ENCODE measurements at places on chromosomes 5 and 9. TPM values are rescaled to one million over a fixed set of nuclear protein-coding genes. Genes with fewer than 3 reads are reported as not detected.

- no peak overlapping the region for H3K27ac ChIP-seq
- no peaks in the 10 kb centered on the region for H3K36me3 ChIP-seq
- H3K27me3 ChIP-seq = no peaks in the 10 kb centered on the region
- H3K4me1 ChIP-seq = no peaks in the 10 kb centered on the region
- DNase-seq = no peak
- no peak overlapping the region for H3K4me3 ChIP-seq
These were observed 23.9 kb upstream of the PPP2R2B start for GRCh38 chr5:146902471-146902870.

DNA sequence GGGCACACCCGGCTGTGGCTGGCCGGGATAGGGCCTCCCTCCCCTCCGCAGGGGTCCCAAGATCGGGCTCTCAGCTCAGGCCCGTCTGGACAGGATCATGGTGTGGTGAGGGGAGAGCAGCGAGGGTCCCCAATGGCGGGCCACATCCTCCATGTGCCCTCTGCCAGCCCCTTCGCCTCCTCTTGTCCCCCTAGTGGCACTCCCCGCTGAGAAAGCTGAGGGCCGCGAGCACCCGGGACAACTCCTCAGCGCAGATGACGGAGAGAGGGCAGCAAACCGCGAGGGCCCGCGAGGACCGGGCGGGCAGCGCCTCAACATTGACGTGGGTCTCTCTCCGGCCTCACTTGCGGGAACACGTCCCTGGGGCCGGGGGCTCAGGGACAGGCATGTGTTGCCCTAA lies 24.6 kb downstream of the NKD2 start:
- H3K27me3 ChIP-seq = no peaks in the 10 kb centered on the region
- H3K36me3 ChIP-seq = no peaks in the 10 kb centered on the region
- no peak overlapping the region for H3K4me3 ChIP-seq
- H3K4me1 ChIP-seq = no peaks in the 10 kb centered on the region
- no peak overlapping the region for H3K27ac ChIP-seq

- H3K36me3 ChIP-seq = peaks cover 4% of the 10 kb centered on the region
- peaks cover 22% of the 10 kb centered on the region for H3K4me1 ChIP-seq
- H3K27ac ChIP-seq = no peak overlapping the region
- no peak overlapping the region for H3K4me3 ChIP-seq
- DNase-seq = no peak
- H3K27me3 ChIP-seq = no peaks in the 10 kb centered on the region
These were observed 106.1 kb downstream of the UBAP2 start for GRCh38 chr9:33942471-33943083.

DNA sequence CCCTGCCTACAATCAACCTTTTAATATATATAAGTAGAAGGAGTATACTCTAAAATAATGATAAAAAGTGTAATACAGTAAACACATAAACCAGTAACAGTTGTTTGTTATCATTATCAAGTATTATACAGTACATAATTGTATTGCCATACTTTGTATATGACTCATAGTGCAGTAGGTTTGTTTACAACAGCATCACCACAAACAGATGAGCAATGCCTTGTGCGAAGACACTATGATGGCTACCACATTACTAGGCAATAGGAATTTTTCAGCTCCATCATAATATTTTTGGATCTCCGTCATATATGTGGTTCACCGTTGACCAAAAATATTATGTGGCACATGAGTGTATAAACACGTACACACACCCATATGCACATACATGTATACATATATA lies 69.7 kb upstream of the APC start:
- H3K36me3 ChIP-seq = no peaks in the 10 kb centered on the region
- no peaks in the 10 kb centered on the region for H3K27me3 ChIP-seq
- DNase-seq = no peak
- H3K4me1 ChIP-seq = no peaks in the 10 kb centered on the region
- no peak overlapping the region for H3K27ac ChIP-seq

- H3K27ac ChIP-seq = no peak overlapping the region
- H3K36me3 ChIP-seq = no peaks in the 10 kb centered on the region
- H3K4me3 ChIP-seq = no peak overlapping the region
- no peaks in the 10 kb centered on the region for H3K4me1 ChIP-seq
- no peak for DNase-seq
These were observed 363.2 kb upstream of the MPDZ start for GRCh38 chr9:13642646-13643045.

- no peak overlapping the region for H3K4me3 ChIP-seq
- H3K27me3 ChIP-seq = no peaks in the 10 kb centered on the region
- H3K36me3 ChIP-seq = no peaks in the 10 kb centered on the region
- H3K27ac ChIP-seq = no peak overlapping the region
- H3K4me1 ChIP-seq = no peaks in the 10 kb centered on the region
These were observed 263.4 kb downstream of the GRIA1 start for GRCh38 chr5:153753645-153754432.

DNA sequence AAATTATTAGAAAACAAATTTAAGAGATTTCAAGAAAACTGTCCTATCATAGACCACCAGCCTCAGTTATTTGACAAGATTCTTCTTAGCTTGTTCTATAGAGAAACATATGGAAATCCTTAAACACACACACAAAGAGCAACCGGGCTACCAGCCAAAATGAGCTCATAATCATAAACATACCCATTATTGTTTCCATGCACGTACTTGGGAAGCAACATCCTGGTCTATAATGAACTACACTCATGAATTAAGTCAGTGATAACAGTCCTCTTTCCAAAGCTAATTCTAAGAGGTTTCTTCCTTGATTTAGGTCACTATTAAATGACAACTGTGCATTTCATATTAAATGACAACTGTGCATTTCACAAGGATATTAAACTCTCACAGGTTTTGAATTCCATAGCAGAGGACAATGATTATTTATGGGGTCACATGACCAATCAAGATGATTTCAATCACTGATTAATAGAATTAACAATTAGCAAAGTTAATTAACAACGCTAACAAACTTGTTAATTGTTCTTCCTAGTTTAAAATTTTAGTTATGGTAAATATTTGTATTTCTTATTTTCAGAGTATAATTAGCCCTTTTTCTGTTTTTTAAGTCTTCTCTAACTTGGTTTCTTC lies 77.0 kb downstream of the OXCT1 start:
- H3K27ac ChIP-seq = no peak overlapping the region
- H3K36me3 ChIP-seq = no peaks in the 10 kb centered on the region
- H3K4me1 ChIP-seq = peaks cover 18% of the 10 kb centered on the region
- no peak overlapping the region for H3K4me3 ChIP-seq
- DNase-seq = no peak
- no peaks in the 10 kb centered on the region for H3K27me3 ChIP-seq

DNA sequence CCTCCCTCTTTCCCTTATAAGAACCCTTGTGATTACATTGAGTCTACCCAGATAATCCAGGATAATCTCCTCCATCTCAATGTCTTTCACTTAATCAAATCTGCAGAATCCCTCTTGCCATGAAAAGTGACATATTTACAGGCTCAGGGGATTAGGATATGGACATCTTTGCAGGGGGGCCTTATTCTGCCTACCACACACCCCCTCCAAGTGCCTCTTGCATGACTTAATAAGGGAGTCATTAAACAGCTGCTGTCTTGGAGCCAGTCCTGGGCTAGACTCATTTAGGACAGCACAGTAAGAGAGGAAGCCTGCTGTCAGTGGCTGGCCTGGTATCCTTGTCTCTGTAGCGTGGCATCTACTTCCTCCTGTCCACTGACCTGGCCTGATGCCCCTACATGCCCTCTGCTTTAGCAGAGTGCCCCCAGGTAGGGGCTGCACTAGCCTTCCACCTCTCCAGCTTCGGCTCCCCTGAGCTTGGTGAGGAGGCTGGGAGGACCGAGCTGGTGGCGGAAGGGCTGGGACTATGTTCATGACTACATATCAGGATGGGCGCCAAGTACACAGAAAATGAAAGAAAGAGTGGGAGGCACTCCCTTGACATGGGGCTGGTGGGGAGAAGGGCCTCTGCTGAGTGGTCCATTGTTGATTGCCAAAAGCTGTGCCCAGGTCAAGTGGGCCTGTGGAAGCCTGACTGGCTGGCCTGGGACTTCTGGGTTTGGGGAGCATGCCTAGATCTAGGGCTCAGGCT lies 17.2 kb downstream of the ENHO start:
- H3K4me1 ChIP-seq = peaks cover 9% of the 10 kb centered on the region
- DNase-seq = no peak
- H3K27me3 ChIP-seq = no peaks in the 10 kb centered on the region
- H3K27ac ChIP-seq = no peak overlapping the region
- no peak overlapping the region for H3K4me3 ChIP-seq

- H3K4me1 ChIP-seq = peaks cover 3% of the 10 kb centered on the region
- H3K27me3 ChIP-seq = no peaks in the 10 kb centered on the region
- no peak overlapping the region for H3K4me3 ChIP-seq
- H3K27ac ChIP-seq = no peak overlapping the region
These were observed 79.5 kb downstream of the SREK1 start for GRCh38 chr5:66223637-66224036.

- no peak overlapping the region for H3K4me3 ChIP-seq
- H3K36me3 ChIP-seq = no peaks in the 10 kb centered on the region
- H3K27me3 ChIP-seq = no peaks in the 10 kb centered on the region
- H3K27ac ChIP-seq = no peak overlapping the region
These were observed 18.9 kb upstream of the LRRC14B start for GRCh38 chr5:172421-172820.

- peaks cover 11% of the 10 kb centered on the region for H3K4me1 ChIP-seq
- no peak overlapping the region for H3K4me3 ChIP-seq
- no peaks in the 10 kb centered on the region for H3K36me3 ChIP-seq
- H3K27me3 ChIP-seq = no peaks in the 10 kb centered on the region
- no peak overlapping the region for H3K27ac ChIP-seq
These were observed 22.0 kb upstream of the TEK start for GRCh38 chr9:27086818-27087680.

DNA sequence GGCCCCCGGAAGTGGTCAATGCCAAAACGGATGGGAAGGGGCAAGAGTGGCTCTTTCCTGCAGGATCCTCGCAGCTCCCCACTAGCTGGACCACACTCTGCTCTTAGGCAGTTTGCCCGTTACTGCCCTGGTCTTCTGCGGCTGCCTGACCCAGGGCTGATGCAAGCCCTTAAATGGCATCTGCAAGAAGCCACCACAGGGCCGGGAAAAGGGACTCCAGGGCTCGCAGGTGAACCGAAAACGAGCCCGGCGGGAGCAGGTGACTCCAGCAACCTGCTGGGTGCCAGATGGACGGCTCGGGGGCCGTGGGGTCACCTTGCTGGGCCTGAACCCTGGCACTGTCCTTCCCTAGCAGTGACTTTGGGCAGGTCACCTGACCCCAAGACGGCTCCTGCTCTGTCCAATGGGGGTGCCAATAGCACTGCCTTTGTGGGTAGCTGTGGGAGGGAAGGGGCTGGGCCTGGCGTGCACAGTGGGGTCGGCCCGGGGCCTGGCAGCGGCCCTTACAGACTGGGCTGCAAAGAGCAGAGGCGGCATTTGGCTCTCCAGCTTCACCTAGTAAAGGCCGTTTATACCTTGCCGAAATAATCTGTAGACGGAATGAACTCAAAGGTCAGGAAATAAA lies 1.3 kb downstream of the TMEM250 start:
- DNase-seq = no peak
- H3K4me1 ChIP-seq = peaks cover 14% of the 10 kb centered on the region
- H3K27me3 ChIP-seq = no peaks in the 10 kb centered on the region
- peak overlapping the region; percentile 90 for H3K27ac ChIP-seq
- H3K36me3 ChIP-seq = no peaks in the 10 kb centered on the region
- H3K4me3 ChIP-seq = peak overlapping the region; percentile 88

- H3K27ac ChIP-seq = peak overlapping the region; percentile 10
- peak; percentile 31 for DNase-seq
- H3K27me3 ChIP-seq = no peaks in the 10 kb centered on the region
- H3K4me1 ChIP-seq = peaks cover 18% of the 10 kb centered on the region
These were observed 10.0 kb downstream of the TRAF1 start for GRCh38 chr9:120916588-120916987.

GRCh38 chr5:27377626-27378025 lies 339.2 kb upstream of the CDH9 start:
- no peaks in the 10 kb centered on the region for H3K4me1 ChIP-seq
- no peak for DNase-seq
- no peaks in the 10 kb centered on the region for H3K36me3 ChIP-seq
- no peak overlapping the region for H3K4me3 ChIP-seq
- H3K27ac ChIP-seq = no peak overlapping the region
- H3K27me3 ChIP-seq = no peaks in the 10 kb centered on the region

GRCh38 chr5:78776637-78777036 lies 128.1 kb upstream of the LHFPL2 start:
- no peak overlapping the region for H3K27ac ChIP-seq
- no peaks in the 10 kb centered on the region for H3K4me1 ChIP-seq
- no peak overlapping the region for H3K4me3 ChIP-seq
- no peak for DNase-seq
- no peaks in the 10 kb centered on the region for H3K27me3 ChIP-seq

DNA sequence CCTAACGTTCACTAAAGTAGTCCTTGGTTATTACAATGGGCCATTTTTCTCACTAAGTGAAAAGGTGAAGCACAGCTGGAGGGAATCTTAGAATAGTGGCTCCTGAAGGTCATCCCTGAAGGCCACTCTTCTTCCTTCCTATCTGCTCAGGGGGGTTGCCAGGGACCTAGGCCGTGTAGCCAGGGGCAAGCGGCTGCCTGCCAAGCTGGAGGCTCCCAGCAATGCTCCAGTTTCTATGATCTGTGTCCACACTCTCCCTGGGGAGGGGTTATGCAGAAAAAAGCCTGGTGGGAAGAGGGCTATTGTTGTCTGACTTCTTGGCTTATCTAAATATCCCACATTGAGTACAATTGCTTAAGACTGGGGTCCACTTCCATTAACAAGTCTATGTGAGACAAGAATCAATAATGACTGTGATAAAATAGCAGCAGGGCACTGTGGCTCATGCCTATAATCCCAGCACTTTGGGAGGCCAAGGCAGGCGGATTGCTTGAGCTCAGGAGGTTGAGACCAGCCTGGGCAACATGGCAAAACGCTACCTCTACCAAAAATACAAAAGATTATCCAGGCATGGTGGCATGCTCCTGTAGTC lies 3.8 kb downstream of the NMRK1 start:
- H3K4me1 ChIP-seq = peaks cover 26% of the 10 kb centered on the region
- no peak overlapping the region for H3K4me3 ChIP-seq
- peaks cover 6% of the 10 kb centered on the region for H3K36me3 ChIP-seq
- no peaks in the 10 kb centered on the region for H3K27me3 ChIP-seq
- no peak for DNase-seq

- no peak overlapping the region for H3K4me3 ChIP-seq
- no peaks in the 10 kb centered on the region for H3K36me3 ChIP-seq
- H3K27me3 ChIP-seq = no peaks in the 10 kb centered on the region
- H3K27ac ChIP-seq = no peak overlapping the region
- H3K4me1 ChIP-seq = peaks cover 25% of the 10 kb centered on the region
These were observed 351.9 kb downstream of the NFIB start for GRCh38 chr9:13962006-13962405.

GRCh38 chr5:102737805-102738469 lies 17.2 kb upstream of the PAM start:
- no peaks in the 10 kb centered on the region for H3K4me1 ChIP-seq
- H3K27ac ChIP-seq = no peak overlapping the region
- H3K27me3 ChIP-seq = no peaks in the 10 kb centered on the region
- DNase-seq = no peak

- no peak for DNase-seq
- H3K4me3 ChIP-seq = no peak overlapping the region
- no peak overlapping the region for H3K27ac ChIP-seq
- no peaks in the 10 kb centered on the region for H3K4me1 ChIP-seq
These were observed 217.5 kb downstream of the ZSWIM6 start for GRCh38 chr5:61549530-61549929.

GRCh38 chr5:65928322-65928752 lies 2.0 kb downstream of the ERBIN start:
- no peaks in the 10 kb centered on the region for H3K36me3 ChIP-seq
- H3K27ac ChIP-seq = no peak overlapping the region
- peaks cover 18% of the 10 kb centered on the region for H3K4me1 ChIP-seq
- H3K27me3 ChIP-seq = no peaks in the 10 kb centered on the region
- peak overlapping the region; percentile 86 for H3K4me3 ChIP-seq

SLC6A18 gene
- total RNA-seq = not detected

ORM2 gene
- total RNA-seq = not detected

MGAT4B gene
- 105 TPM for total RNA-seq

GABBR2 gene
- 2.4 TPM for total RNA-seq

MYMK gene
- total RNA-seq = not detected

NIPAL4 gene
- not detected for total RNA-seq

CDC20B gene
- not detected for total RNA-seq

LEAP2 gene
- total RNA-seq = 4.8 TPM

SHISAL2B gene
- not detected for total RNA-seq
